Progenitor cell of endocrine pancreas (in vitro differentiated cells): ENCODE measurements at places on chromosomes 1 and 21. TPM values are rescaled to one million over a fixed set of nuclear protein-coding genes. Genes with fewer than 3 reads are reported as not detected.

DNA sequence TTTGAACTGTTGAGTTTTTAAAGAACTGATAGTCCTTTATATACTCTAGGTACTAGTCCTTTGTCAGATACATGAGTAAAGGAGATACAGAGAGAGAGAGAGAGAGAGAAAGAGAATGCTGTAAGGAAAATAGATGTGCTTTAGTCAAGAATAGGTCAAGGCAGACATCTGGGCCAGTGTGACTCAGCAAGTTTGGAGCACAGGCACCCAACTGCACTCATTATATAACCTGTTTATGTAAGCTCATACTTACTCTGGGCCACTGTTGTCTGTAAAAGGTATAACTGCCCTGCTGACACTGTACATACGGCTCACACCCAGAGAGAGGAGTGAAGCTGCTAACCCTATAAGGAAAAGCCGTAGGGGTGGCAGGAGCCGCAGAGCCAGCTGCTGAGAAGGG is 32.2 kb upstream of the AKT3 start:
- H3K36me3 ChIP-seq: no peaks in the 10 kb centered on the region
- H3K4me1 ChIP-seq: no peaks in the 10 kb centered on the region
- peaks cover 2% of the 10 kb centered on the region for H3K27me3 ChIP-seq
- H3K4me3 ChIP-seq: no peak overlapping the region

DNA sequence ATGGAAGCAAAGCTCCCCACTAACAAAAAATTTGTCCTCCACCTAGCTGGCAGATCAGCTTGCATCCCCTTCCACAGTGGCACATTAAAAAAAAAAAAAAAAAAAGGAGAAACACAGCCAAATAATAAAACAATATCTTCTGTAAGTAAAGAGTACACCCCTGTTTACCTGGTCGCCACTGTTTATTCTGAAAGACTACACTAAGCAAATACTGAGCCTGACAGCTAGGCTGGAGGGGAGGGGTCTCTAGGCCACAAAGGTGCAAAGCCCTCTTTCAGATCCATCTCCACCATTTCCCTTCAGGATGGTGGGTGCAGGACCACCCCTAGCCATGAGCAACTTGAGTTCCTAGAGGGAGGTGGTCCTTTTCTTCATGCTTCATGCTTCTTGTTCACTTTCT is 22.8 kb upstream of the SLC45A3 start:
- peaks cover 30% of the 10 kb centered on the region for H3K4me1 ChIP-seq
- H3K27me3 ChIP-seq: no peaks in the 10 kb centered on the region
- H3K36me3 ChIP-seq: peaks cover 16% of the 10 kb centered on the region
- H3K4me3 ChIP-seq: peak overlapping the region; percentile 32

DNA sequence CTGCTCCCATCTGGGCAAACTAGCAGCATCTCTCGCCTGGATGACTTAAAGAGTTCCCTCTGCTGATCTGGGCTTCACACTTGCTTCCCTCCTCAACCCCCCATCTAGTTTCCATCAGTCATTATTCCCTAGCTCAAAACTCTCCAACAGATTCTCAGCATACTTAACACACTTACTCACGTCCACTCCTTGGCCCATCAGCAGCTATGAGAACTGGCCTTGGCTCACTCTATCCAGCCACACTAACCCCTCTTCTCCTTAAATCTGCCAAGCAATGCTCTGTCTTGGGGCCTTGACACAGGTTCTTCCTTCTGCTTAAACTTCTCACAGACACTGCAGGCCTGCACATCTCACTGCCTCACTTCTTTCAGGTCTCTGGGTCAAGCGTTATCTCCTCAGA is 41.6 kb downstream of the GNG12 start:
- H3K36me3 ChIP-seq: no peaks in the 10 kb centered on the region
- no peak overlapping the region for H3K27ac ChIP-seq
- H3K4me3 ChIP-seq: no peak overlapping the region
- H3K4me1 ChIP-seq: peaks cover 17% of the 10 kb centered on the region

- H3K27me3 ChIP-seq: peaks cover 10% of the 10 kb centered on the region
- H3K36me3 ChIP-seq: no peaks in the 10 kb centered on the region
- H3K4me3 ChIP-seq: no peak overlapping the region
- DNase-seq: no peak
- H3K4me1 ChIP-seq: peaks cover 10% of the 10 kb centered on the region
- no peak overlapping the region for H3K27ac ChIP-seq
These were observed 142.3 kb upstream of the EDN2 start for GRCh38 chr1:41626616-41627375.

The FOXJ3 gene
- total RNA-seq: 63.0 and 64.4 TPM in 2 replicates
